Renal cortical epithelial cell (primary cell): ENCODE measurements at places on chromosomes 5 and 9.
A peak's percentile ranks its signal among the peaks of the same experiment; 100 is the strongest.

DNA sequence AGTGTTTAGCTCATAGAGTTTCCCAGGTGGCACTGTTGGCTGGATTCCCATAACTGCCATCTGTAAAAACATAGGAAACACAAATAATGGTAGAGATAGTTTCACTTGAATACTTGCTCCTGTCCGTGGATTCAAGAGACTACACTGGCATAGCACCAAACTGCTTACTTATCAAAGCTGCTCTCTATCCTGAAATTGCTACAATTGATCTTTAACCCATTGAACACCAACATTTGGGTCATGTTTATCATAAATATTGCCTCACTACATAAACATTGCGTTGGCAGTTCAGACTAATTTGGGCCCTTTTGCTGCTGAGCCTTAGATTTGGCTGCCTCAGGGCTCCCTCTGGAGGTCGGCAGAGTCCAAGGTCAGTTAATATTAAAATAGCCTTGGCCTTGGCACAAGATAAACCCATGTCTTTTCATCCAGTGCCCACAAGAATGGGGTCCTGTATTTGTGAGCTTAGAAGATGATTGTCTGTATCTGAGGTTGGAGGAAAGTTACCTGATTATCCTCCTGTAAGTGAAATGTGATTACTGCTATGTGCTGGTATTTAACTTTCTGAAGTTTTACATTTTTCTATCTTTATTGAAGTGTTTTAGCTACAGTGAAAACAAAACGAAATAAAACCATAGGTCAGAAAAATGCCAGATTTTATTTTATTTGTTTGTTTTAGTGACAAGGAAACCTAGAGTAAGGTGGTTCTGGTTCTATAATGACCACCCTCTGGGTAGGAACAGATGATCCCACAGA lies 4.0 kb upstream of the RANBP3L start:
- peak; percentile 33 for DNase-seq

GRCh38 chr5:60403343-60404006 lies 296.5 kb downstream of the DEPDC1B start:
- no peak for DNase-seq

DNA sequence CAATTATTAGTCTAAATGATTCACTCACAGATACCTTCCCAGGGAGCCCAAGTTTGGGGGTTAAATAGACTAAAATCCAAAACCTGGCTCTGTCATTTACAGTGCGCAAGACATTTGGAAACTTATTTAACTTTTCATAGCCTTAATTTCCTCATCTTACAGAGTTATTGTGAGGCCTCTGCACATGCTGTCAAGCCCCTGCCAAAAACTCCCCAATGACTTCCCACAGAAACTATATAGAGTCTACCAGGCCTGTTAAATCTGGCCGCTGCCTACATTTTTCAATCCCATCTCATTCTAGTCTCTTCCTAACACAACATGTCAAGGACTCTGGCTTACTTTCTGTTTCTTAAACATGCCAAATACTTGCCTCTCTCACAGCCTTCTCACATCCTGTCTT lies 412.5 kb downstream of the ELAVL2 start:
- no peak for DNase-seq

DNA sequence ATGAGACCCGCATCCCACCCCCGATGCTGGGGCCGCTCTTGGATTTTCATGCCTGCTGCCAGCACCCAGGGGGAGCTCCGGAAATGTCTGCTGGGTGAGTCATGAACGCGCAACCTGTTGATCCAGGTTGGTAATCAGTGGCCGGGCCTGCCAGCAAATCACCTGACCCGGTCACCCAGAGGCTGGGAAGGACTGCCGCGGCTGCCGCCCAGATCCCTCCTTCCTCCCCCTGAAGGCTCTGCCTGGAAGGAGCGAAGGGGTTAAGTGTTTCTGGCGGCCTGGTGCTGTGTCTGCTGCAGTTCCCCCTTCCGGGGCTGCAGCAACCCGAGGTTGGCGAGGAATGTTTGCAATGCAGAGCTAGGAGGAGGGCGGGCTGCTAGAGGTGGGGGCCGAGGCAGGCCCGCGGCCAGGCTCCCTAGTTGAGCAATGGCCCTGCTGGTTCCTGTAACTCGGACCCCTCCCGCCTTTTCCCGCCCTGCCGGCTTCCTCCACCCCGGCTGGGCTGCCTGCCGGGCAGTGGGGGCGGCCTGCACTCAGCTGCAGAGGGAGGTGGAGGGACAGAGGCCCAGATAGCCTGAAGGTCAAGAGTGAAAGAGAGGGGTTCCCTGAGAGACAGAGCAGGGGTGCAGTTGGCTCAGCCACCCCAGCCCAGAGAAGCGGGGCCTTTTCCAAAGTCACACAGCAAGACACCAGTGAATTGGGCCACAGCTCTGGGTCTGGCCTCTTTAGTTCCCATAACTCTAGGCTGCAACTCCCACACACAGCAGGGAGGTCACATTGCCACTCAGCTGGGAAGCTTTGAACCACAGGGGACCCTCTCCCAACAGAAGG lies 156.3 kb upstream of the IER5L start:
- DNase-seq: peak; percentile 99

GRCh38 chr5:141172381-141173204 lies at the start of gene PCDHB7:
Gene PCDHB7, plus strand, starts transcription at chr5:141172644. Its CDS starts 192 bp downstream, at chr5:141172836.
- no peak for DNase-seq

DNA sequence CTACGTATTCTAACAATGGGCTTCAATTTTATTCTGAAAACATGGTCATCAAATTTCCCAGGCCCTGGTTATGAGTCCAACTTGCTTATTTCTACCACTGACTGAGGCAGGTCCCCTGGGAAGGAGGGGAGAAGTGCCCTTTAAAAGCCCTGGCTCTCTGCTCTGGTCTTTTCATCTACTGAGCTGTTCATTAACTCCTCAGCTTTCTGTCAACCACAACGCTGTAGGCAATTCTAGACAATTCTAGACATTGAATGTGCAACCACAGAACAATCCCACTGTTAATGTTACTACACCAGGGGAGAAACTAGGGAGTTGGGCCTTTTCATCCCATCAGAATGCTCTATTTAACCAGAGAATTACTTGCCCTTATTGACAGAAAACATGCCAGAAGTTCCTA lies 10.0 kb downstream of the MOCS2 start:
- peak; percentile 89 for DNase-seq
